BJ (cell line): ENCODE measurements at places on chromosomes 12 and 14. TPM values are rescaled to one million over a fixed set of nuclear protein-coding genes. Genes with fewer than 3 reads are reported as not detected.

CCDC196 gene
- polyA plus RNA-seq = not detected in 2 replicates

FOXN4 gene
- not detected in 2 replicates for polyA plus RNA-seq

LRTM2 gene
- polyA plus RNA-seq = not detected in 2 replicates

IFI27L2 gene
- 122 and 201 TPM in 2 replicates for polyA plus RNA-seq

ZNF891 gene
- polyA plus RNA-seq = 0.21 and 0.47 TPM in 2 replicates

HPD gene
- polyA plus RNA-seq = 0.05 TPM in 1 of 2 replicates, not detected in the other

TCTN1 gene
- 34.0 and 34.1 TPM in 2 replicates for polyA plus RNA-seq

AQP2 gene
- polyA plus RNA-seq = not detected in 2 replicates

BDKRB1 gene
- polyA plus RNA-seq = 3.3 and 3.8 TPM in 2 replicates

KRT85 gene
- not detected in 2 replicates for polyA plus RNA-seq

ANKS1B gene
- 0.27 TPM in 2 replicates for polyA plus RNA-seq

JPH4 gene
- not detected in 2 replicates for polyA plus RNA-seq

LALBA gene
- not detected in 2 replicates for polyA plus RNA-seq

B3GNT4 gene
- 0.18 TPM in 1 of 2 replicates, not detected in the other for polyA plus RNA-seq

CATSPERB gene
- not detected in 2 replicates for polyA plus RNA-seq

NXPH4 gene
- polyA plus RNA-seq = 1.4 and 2.8 TPM in 2 replicates

SLC7A8 gene
- 2.8 and 4.6 TPM in 2 replicates for polyA plus RNA-seq

MYH6 gene
- not detected in 2 replicates for polyA plus RNA-seq

PPP2R5C gene
- polyA plus RNA-seq = 55.8 and 115 TPM in 2 replicates

CLEC14A gene
- polyA plus RNA-seq = 0.12 and 0.23 TPM in 2 replicates

A2ML1 gene
- polyA plus RNA-seq = not detected in 2 replicates

ACVR1B gene
- 12.6 and 12.9 TPM in 2 replicates for polyA plus RNA-seq

GUCY2C gene
- polyA plus RNA-seq = not detected in 2 replicates

ACOT4 gene
- polyA plus RNA-seq = 0.67 and 0.82 TPM in 2 replicates

HEBP1 gene
- 40.6 and 41.9 TPM in 2 replicates for polyA plus RNA-seq

FAM186B gene
- polyA plus RNA-seq = 0.11 and 0.12 TPM in 2 replicates

UNC79 gene
- 0.02 and 0.04 TPM in 2 replicates for polyA plus RNA-seq

TSPAN11 gene
- 0.44 and 0.64 TPM in 2 replicates for polyA plus RNA-seq

ITPR2 gene
- 3.5 and 6.1 TPM in 2 replicates for polyA plus RNA-seq

ARHGAP9 gene
- polyA plus RNA-seq = 0.98 and 1.0 TPM in 2 replicates

LRRC23 gene
- 12.7 and 13.3 TPM in 2 replicates for polyA plus RNA-seq

CMA1 gene
- not detected in 2 replicates for polyA plus RNA-seq

GPR137C gene
- polyA plus RNA-seq = 0.18 and 0.34 TPM in 2 replicates

MYL6 gene
- 5,667 and 6,879 TPM in 2 replicates for polyA plus RNA-seq

NEMF gene
- 12.6 and 28.5 TPM in 2 replicates for polyA plus RNA-seq

CNIH1 gene
- 313 and 396 TPM in 2 replicates for polyA plus RNA-seq

PTPRB gene
- 1.7 and 2.1 TPM in 2 replicates for polyA plus RNA-seq

DDX11 gene
- 8.5 and 12.8 TPM in 2 replicates for polyA plus RNA-seq

FOXA1 gene
- polyA plus RNA-seq = 0.04 and 0.10 TPM in 2 replicates

RNF212B gene
- not detected in 2 replicates for polyA plus RNA-seq

TCHP gene
- 6.3 and 9.1 TPM in 2 replicates for polyA plus RNA-seq

LTBR gene
- 23.4 and 67.2 TPM in 2 replicates for polyA plus RNA-seq
